ENCODE measurements at places on chromosomes 3 and 15. TPM values are rescaled to one million over a fixed set of nuclear protein-coding genes. Genes with fewer than 3 reads are reported as not detected.

GRCh38 chr15:72353266-72353665, 22.5 kb downstream of the HEXA start:
- DNase-seq = peak; percentile 40

GRCh38 chr3:176950743-176951142, 246.5 kb downstream of the TBL1XR1 start:
- DNase-seq = peak; percentile 32

DNA sequence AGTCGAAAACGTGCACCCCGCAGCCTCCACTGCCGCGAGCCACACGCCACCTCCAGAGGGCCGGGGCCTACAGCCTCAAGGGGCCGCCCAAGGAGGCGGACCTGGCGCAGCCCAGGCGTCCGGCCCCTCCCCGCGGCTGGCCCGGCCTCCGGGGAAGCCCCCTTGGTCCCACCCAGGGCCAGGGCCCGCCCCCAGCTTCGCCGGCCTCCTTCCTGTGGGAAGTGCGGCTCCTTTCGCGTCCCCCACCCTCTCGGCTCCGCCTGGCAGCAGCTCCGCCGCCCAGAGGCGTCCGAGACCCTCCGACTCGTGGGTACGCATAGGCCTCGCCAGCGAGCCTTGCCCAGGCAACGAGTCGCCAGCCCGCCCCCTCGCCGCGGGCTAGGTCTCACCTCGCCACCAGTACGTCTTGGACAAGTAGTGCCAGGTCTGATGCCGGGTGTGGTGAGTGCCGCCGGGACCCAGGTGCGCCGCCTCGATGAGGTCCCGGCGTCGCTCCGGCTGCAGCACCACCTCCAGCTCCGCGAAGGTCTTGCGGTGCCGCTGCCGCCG, 642 bp downstream of the ZBTB11 start:
- peak; percentile 91 for DNase-seq

DNA sequence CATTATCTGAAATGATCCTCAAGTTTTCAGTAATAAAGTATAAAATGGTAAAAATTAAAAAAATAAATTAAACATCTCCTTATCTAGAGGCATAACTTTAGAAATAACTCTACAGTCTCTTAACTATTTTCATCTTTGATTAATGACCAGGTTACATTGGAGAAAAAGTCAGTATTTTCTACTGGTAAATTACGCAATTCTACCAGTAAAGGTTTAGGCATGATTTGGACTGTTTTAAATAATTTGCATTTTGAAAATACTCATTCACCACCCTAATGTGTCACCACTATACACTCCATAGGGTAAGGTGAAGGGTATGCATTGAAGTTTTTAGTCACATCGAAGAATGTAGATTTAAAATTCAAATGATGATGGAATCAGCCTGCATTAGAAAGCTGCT, 45.9 kb upstream of the BCHE start:
- DNase-seq = no peak

DNA sequence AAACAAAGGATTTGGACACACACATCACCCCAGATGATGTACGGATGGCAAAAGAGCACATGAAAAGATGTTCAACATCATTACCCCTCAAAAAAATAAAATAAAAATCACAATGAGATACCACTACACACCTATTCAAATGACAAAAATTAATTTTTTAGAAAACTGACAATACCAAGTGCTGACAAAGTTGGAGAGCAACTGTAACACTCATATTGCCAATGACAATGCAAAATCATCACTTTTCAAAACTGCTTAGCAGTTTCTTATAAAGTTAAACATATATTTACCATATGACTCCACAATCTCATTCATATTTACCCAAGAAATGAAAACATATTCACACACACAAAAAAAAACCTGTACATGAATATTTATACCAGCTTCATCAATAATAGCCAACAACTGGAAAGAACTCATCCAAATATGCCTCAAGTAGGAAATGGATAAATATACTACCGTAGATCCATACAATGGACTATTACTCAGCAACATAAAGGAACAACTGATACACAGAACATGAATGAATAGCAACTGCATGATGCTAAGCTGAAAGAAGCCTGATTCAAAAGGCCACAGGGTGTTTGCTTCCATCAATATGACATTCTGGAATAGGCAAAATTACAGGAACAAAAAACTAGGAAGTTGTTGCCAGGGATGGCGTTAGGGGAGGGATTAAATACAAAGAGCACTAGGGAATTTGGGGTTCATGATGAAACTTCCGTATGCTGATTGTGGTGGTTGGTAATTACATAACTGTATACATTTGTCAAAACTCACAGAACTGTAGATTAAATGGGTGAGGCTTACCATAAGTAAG, 1.3 kb downstream of the FSIP1 start:
- DNase-seq = no peak

Gene ATP13A5
- total RNA-seq = not detected

All from HFFc6 (cell line).